ENCODE measurements at places on chromosomes 6 and 20.

DNA sequence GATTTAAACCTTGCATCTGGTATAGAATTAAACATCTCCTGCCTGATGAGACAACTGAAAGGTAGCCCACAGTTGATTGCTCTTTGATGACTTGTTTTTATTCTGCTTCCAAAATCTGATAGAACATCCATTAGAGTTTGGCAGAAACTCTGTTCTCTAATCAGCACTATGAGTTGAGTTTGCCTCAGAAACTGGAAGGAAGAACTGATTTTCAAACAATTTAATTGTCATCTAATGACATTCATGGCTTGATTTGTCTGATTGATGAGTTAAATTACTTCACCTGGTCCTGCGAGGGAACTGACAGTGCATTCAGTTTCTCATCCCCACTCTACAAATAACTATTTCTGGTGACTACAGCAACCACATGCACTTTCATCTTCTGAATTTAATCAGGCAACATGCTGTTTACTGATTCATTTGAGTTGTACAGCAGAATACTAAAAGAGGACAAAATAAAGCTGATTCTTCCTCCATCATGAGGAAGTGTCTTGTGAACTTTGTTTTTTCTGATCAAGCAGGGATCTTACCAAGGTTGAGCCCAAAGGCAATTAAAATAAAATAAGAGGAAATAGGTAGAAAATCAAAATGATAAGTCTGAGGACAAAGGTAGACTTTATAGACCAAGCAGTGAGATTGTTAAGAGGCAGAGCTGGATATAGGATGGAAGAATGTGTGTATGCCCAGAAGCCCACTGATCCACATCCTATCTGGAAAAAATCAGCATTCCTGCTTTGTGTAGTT is 15.7 kb upstream of the MRAP2 start:
- no peak for DNase-seq

GRCh38 chr20:3174442-3175261 is 1.3 kb upstream of the LZTS3 start:
- DNase-seq, result no peak

DNA sequence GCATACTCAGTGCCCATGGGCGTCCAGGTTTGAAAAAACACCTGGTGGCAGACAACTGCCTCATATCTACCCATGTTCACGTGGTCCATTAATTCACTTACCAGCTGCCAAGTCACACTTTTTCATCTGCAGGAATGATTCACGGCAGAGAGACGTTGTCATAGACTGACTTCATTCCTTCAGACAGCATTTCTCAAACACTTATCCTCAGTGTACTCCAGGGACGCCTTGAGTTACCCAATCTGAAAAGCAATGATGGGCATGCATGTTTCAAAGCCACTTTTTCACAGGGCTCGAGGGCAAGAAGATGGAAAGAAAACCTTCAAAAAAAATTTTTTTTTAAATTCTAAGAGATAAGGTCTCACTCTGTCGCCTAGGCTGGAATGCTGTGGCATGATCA is 6.0 kb downstream of the MMP24OS start:
- no peak for DNase-seq

DNA sequence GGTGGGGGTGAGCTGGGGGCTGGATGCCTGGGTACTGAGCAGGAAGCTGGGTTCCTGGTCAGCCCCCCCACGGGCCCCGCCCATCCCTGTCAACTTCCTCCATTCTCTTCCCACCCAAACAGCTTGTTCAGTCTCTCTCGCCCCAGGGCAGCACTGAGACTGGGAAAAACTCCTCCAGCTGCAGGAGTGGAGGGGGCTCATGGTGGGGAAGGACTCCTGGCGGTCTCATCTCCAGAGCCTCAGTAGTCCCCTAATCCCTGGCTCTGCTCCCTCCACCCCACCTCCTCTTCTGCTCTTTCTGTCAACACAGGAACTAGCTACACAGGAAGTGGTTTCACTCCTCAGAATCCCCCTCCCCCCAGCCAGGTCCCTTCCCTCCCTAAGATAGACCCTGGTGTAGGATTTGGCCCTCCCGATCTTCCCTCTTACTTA is at the start of gene GPSM3:
Gene GPSM3 (minus strand): TSS at position 36 of the 432 bp plus-strand sequence. CDS start 130 bp downstream, outside the sequence.
- DNase-seq, result peak; percentile 35

- peak; percentile 59 for DNase-seq
Observed at GRCh38 chr20:32484958-32485769, 100.0 kb downstream of the NOL4L start.

GRCh38 chr20:18721551-18722115 is 92.0 kb upstream of the SCP2D1 start:
- DNase-seq, result no peak

DNA sequence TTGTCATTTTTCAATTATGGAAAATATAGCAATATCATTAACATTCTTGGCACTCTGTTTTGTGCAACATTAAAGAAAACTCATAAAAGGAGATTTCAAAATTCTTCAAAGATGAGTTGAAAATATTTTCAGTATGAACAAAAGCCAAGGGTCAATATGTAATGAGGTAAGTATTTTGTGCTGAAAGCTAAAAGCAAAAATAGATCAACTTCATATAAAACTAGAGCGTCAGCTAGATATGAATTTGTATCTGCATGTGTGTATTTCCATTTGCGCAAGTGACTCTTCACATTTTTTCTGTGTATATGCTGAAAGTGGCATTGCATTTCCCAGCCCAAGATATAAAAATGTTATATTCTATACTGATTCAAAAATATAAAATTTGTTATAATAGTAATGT is 492.1 kb upstream of the EYS start:
- DNase-seq, result no peak

DNA sequence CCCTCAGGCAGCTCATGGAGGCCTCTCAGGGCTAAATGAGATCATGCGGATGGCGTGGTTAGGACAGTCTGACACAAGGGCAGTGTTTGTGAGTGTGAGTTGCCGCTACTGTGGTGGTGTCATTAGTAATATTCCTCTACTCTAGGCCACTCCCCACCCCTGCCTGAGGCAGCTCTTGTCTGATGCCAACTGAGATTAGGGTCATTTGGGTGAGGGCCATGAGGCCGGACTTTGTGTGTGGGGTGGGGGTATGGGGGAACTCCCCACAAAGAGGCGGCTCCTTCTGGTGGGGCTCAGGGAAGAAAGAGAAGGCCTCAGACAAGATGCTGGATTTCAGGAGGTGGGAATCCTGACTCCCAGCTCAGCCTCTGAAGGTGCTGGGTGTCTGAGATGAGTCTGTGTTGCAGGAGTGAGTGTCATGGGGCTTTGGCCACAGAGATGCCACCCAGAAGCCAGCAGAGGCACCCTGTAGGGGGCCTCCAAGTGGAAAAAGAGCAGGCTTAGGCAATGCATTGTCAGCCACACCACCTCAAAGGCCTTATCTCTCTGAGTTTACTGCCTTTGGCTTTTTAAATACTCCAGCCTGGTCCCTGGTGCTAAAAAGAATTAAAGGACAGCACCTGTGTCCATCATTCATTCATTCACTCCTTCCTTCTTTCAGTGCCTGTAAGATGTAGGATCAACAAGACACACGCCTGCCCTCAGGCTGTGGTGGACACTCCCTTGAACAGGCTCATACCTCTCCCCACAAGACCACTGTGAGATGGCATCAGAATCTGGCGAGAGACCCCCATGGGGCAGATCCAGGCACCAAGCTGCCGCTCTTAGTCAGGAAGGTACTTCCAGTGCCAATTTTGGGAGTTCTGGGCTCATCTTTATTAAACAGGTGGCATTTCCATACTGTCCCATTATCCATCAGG is 175.2 kb downstream of the MRPL14 start:
- DNase-seq, result no peak

Data from activated CD4-positive, CD25-positive, alpha-beta regulatory T cell (primary cell).